ENCODE measurements at places on chromosomes 7 and 10.

DNA sequence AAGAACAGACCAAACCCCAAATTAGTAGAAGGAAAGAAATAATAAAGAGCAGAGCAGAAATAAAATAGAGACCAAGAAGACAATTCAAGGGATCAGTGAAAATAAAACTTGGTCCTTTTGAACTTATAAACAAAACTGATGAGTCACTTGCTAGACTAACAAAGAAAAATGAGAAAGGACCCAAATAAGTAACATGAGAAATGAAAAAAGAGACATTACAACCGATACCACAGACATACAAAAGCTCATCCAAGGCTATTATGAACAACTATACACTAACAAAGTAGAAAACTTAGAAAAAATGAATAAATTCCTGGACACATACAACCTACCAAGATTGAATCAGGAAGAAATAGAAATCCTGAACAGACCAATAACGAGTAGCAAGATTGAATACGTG is 414.5 kb downstream of the HTR7 start:
- no peak for DNase-seq

- no peak for DNase-seq
These were observed 826.0 kb downstream of the SORCS1 start for GRCh38 chr10:106338486-106338885.

DNA sequence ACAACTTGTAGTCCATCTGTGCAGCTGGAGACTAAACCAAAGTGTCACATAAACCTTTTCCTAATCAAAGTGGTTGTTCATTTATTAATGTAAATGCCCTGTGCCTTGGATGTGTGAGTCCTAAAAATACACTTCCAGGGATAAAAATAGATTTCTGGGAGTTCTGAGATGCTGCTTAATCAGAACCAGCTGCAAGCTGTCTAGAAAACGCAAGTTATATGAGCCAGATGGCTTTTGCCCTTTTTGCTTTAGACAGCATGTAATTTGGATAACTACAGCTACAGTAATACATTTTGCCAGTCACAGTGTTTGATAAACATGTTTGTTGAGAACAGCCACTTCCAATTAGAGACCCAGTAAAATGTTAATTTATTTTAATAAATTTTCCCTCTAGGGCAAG is 185.1 kb upstream of the PRPS1L1 start:
- DNase-seq: peak; percentile 26

DNA sequence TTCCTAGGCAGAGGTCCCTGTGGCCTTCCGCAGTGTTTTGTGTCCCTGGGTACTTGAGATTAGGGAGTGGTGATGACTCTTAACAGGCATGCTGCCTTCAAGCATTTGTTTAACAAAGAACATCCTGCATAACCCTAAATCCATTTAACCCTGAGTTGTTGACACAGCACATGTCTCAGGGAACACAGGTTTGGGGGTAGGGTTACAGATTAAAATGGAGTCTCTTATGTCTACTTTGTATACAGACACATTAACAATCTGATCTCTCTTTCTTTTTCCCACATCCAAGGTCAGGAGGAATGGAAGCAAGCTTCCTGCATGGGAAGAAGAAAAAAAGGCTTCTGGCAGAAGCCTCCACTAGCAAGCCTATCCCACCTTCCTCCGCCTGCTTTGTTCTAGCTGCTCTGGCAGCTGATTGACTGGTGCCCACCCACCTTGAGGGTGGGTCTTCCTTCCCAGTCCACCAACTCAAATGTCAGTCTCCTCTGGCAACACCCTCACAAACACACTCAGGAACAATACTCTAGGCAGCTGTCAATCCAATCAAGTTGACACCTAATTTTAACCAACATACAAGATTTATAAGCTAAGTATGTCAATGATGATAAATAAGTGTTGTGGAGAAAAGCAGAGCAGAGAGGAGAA is 176.5 kb upstream of the CCZ1B start:
- no peak for DNase-seq

DNA sequence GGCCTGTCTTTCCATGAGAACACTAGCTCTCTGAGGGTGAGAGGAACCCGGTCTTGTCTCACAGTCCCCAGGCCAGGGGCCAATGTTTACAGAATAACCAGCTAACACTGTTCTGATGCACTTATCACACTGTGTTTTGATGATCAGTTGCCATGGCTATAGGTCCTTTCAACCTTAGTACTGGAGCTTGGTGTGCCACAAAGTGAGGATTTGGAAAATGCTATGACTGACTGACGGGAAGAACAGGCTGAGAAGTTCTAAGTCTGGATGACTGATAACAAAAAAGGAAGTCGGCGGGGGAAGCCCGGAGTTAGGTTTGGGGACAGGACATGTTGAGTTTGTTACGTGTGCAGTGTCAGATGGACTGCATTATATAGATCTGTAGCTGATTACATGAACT is 141.8 kb downstream of the CTTNBP2 start:
- DNase-seq: no peak

GRCh38 chr10:4687397-4687796 is 138.6 kb upstream of the AKR1E2 start:
- DNase-seq: no peak

GRCh38 chr7:142626420-142627035 is 122.7 kb upstream of the PRSS1 start:
- DNase-seq: no peak

GRCh38 chr7:116554911-116555310 is 30.1 kb downstream of the CAV1 start:
- DNase-seq: no peak

GRCh38 chr7:27784399-27785053 is 44.6 kb downstream of the TAX1BP1 start:
- DNase-seq: no peak

- peak; percentile 66 for DNase-seq
These were observed 1.1 kb downstream of the DENND2A start for GRCh38 chr7:140639366-140640053.

GRCh38 chr10:113057948-113058522 is 108.0 kb downstream of the TCF7L2 start:
- DNase-seq: no peak

DNA sequence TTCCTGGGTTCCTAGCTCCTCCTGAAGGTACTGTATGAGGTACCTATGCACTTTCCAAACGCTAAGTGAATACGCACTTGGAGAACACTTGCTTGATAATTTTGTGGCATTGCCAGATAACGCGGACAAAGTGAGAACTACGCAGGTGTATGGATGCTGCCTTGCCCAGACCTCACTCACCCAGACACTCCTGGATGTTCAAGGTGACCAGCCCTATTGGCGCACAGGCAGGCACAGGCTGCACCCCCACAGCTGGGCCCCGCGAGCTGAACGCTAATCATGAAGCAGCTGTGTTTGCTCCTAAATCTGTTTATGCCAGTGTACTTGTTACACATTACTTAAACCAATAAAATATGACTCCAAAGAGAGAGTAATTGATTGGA is 27.3 kb downstream of the DIP2C start:
- DNase-seq: no peak

- no peak for DNase-seq
These were observed 36.3 kb downstream of the SLC25A13 start for GRCh38 chr7:96285579-96285978.

- peak; percentile 94 for DNase-seq
These were observed at the start of gene HOXA11 for GRCh38 chr7:27185013-27185853. HOXA11 (minus strand) TSS chr7:27185232; CDS start chr7:27185144, 88 bp downstream.

GRCh38 chr10:98533746-98534445 is 87.2 kb upstream of the HPS1 start:
- DNase-seq: no peak

GRCh38 chr10:48462482-48463020 is 142.3 kb downstream of the ARHGAP22 start:
- DNase-seq: no peak

DNA sequence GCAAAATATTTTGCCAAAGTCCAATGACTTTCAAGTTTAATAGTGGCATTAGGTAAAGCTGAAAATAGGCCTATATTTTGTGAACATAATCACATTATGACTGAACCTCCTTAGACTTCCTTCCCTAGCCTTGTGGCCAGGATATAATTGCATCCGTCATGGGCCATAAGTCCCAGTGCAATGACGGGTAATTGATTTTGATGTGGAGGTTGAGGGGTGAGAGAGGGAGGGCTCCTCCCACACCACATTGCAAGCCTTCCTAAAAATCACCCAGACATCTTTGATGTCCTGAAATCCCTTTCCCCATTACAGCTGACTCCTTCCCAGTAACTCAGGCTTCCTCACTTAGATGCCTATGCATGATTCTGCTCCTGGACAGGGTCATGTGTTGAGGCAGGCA is 25.6 kb downstream of the TAS2R41 start:
- no peak for DNase-seq

DNA sequence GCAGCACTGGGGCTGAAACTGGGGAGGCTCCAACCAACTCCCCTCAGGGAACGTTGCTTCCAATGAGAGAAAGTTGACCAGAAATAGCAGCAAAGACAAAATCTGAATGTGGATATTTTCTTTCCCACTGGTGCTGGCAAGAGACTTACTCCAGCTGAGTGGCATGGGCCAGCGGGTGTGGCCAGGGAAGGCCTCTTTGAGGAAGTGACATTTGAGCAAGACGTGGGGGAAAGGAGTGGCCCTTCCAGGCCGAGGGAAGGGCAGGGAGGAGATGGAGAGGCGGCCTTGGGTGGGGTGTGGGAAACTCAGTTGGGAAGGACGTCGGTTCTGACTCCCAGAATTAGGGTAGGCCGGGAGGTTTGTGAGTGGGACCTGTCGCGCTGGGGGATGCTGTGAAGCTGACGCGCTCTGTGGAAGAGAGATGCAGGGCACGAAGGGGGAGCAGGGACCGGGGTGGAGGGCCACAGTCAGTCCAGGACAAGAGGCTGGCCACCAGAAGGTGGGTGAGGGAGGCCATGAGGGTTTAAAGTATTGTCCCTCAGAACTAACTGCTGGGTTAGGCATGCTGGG is 96.7 kb upstream of the IKZF1 start:
- no peak for DNase-seq

GRCh38 chr7:40595129-40595528 is 460.3 kb downstream of the SUGCT start:
- DNase-seq: no peak

- DNase-seq: no peak
These were observed 146.3 kb upstream of the CELF2 start for GRCh38 chr10:10871352-10871751.

DNA sequence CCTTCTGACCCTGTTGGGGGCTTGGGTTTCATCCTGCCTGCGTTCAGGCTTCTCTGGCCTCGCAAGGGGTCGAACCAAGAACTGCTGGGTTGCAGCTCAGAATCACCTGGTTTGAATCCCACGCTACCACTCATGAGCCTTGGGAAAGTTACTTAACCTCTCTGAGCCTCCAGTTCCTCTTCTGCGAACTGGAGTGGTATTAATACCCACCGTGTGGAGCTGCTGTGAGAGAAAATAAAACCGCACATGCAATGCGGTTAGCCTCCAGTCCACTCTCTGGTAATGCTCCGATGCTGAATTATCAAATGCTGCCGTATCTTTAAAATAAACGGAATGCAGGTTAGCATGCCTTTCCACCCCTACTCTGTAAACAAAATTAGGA is 171.9 kb downstream of the ARHGAP12 start:
- no peak for DNase-seq

DNA sequence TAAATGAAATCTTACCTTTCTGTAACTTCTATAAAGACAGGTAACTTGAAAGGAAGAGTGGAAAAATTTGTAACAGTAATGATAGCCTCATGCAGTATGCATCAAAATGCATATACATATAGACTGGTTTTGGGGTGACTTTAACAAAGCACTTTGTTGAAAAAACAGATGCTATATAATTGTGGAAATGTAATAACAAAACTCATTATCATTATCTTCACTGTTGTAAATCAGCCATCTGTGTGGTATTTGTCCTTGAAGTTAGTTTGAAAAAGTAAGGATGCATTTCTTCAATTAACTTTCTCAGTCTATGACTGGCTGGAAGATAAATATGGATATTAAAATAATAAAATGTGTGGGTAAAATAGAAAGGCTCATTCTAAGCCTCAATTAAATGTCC is 6.1 kb upstream of the DGKB start:
- no peak for DNase-seq

DNA sequence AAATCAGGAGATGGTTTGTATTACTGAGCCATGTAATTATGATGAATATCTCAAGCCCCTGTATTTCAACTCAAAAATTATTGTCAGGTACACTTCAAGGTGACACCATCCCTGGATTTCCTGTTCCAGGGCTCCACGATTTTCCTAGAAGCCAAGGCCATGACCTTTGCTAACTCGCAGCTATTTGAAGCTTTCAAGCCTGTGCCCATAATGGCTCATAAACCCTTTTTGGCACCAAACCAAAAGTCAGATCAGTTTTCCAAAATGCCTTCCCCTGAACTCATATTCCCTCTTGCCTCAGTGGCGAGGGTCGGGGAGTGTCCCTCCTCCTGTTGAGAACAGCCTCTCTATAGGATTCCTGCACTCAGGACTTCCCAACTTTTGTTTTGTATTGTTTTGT is 70.8 kb downstream of the HIP1 start:
- DNase-seq: no peak

DNA sequence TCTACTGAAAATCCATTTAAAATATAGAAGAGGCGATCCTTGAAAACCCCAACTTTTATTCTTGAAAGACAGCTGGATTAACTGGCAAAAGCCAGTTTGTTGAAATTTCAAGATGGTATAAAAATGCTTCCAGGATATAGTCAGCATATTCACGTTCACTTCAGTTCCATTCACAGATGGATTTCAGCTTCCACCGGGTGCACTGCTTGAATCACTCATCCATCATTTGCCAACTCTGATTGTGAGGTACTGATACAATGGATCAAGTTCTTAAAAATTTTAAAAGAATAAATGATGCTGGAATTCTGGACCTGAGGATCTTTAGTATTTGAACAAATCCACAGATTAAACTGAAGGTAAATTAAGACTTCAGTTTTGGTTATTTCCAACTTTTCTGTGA is 2.4 kb downstream of the PURB start:
- DNase-seq: no peak

DNA sequence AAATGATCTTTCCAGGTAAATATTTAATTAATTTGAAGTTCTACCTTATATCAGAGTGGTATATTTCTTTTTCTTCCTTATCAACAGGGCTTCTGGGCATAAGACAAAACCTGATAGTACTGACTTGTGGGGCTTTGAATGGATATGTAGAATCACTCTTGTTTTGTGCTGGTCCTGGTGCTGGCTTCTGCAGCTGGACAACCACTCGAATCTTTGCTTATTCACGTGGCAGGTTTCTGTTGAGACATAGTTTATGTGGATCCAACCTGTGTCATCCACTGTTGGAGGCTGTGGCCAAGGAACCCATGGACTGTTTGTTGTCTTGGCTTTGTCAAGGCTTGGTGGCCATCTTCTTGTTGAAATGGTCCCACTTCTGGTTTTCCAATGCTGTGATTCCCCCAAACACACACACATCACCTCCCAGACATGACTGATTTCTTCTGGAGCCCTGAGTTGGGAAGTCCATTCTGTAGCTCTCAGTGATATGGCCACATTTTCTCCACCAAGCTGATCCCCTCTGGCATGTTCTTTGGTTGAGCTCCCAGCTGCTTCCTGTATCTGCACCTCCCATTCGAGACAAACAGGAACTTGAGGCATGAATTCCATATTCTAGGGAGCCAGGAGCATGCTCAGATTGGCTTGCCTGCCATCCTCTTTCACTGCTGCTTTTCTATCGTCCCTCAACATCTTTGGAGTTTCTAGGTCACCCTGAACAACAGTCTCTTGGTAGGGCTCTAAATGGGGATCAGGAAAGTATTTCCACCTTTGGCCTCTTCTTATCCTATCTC is 19.5 kb downstream of the TAS2R41 start:
- DNase-seq: no peak

- no peak for DNase-seq
These were observed 60.9 kb downstream of the ANKRD7 start for GRCh38 chr7:118285358-118285757.

All from BJ (cell line).